ENCODE measurements at places on chromosomes 3 and 15. TPM values are rescaled to one million over a fixed set of nuclear protein-coding genes. Genes with fewer than 3 reads are reported as not detected.
A peak's percentile ranks its signal among the peaks of the same experiment; 100 is the strongest.

GRCh38 chr3:116444819-116445310 is 422 bp downstream of the LSAMP start:
- no peak for DNase-seq
- peaks cover 25% of the 10 kb centered on the region for H3K27me3 ChIP-seq
- no peak overlapping the region for H3K27ac ChIP-seq
- no peaks in the 10 kb centered on the region for H3K4me1 ChIP-seq
- H3K36me3 ChIP-seq = no peaks in the 10 kb centered on the region

Gene MYRIP
- total RNA-seq = not detected

GRCh38 chr3:5731100-5731499 is 543.6 kb downstream of the EDEM1 start:
- no peak overlapping the region for H3K4me3 ChIP-seq
- H3K27me3 ChIP-seq = no peaks in the 10 kb centered on the region
- no peak for DNase-seq
- H3K27ac ChIP-seq = no peak overlapping the region
- H3K4me1 ChIP-seq = no peaks in the 10 kb centered on the region

GRCh38 chr3:159982442-159982974 is 6.1 kb upstream of the IL12A start:
- no peaks in the 10 kb centered on the region for H3K36me3 ChIP-seq
- DNase-seq = no peak
- peaks cover 11% of the 10 kb centered on the region for H3K27me3 ChIP-seq
- peaks cover 4% of the 10 kb centered on the region for H3K4me1 ChIP-seq
- no peak overlapping the region for H3K27ac ChIP-seq

- peaks cover 3% of the 10 kb centered on the region for H3K4me1 ChIP-seq
- no peaks in the 10 kb centered on the region for H3K27me3 ChIP-seq
- H3K27ac ChIP-seq = no peak overlapping the region
- no peak overlapping the region for H3K4me3 ChIP-seq
Measured at GRCh38 chr3:60935709-60936108, 315.5 kb downstream of the FHIT start.

DNA sequence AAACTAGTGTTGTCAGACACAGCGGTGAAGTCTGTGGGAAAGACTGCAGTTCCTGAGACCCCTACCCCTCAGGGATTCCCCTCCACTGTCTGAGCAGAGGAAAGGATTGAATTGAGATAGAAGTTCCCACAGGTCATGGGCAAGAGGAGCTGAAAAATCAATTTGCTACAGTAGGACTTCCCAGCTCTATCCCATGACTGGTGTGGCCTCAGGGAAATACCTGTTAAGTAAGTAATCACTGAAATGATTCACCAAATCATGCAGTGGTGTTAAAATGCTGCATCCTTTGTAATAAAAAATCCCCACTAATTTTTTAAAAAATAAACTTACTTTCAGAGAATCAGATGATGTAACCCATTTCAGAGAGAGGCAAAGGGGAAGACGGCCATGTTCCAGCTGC is 45.0 kb upstream of the SPRED1 start:
- H3K27ac ChIP-seq = no peak overlapping the region
- no peak overlapping the region for H3K4me3 ChIP-seq
- peaks cover 17% of the 10 kb centered on the region for H3K27me3 ChIP-seq
- no peak for DNase-seq
- no peaks in the 10 kb centered on the region for H3K36me3 ChIP-seq
- no peaks in the 10 kb centered on the region for H3K4me1 ChIP-seq

GRCh38 chr15:67862750-67863441 is 23.1 kb upstream of the RNU6-1 start:
- peaks cover 3% of the 10 kb centered on the region for H3K4me1 ChIP-seq
- H3K36me3 ChIP-seq = no peaks in the 10 kb centered on the region
- DNase-seq = no peak
- H3K27me3 ChIP-seq = peaks cover 10% of the 10 kb centered on the region
- no peak overlapping the region for H3K4me3 ChIP-seq

Gene CASR
- total RNA-seq = not detected

Gene CCR9
- total RNA-seq = not detected

DNA sequence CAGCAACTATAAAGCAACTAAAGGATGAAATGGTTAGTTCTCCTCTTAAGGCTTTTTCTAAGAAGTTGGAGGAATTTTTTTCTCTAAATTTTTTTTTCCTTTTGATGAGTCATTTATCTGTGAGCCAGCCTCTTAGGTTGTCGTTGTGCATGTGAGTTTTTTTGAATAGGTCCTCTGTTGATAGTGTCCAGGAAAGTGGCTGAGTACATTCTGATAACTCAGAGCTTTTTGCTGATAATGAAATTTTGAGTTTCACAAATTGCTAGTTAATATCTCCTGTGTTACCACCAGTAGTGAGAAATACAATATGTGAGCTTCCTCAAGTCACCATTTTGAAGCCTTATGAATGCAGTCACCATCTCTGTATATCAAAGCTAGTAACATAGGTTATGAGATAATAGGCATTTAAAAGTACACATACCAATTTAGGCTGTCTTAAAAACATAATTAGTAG is 7.1 kb upstream of the LXN start:
- peaks cover 3% of the 10 kb centered on the region for H3K4me1 ChIP-seq
- no peak overlapping the region for H3K4me3 ChIP-seq
- H3K27ac ChIP-seq = no peak overlapping the region
- H3K36me3 ChIP-seq = peaks cover 23% of the 10 kb centered on the region

GRCh38 chr3:45646051-45646585 is 43.1 kb upstream of the SACM1L start:
- H3K4me1 ChIP-seq = no peaks in the 10 kb centered on the region
- no peak overlapping the region for H3K4me3 ChIP-seq
- H3K27me3 ChIP-seq = no peaks in the 10 kb centered on the region
- no peak for DNase-seq
- no peak overlapping the region for H3K27ac ChIP-seq

DNA sequence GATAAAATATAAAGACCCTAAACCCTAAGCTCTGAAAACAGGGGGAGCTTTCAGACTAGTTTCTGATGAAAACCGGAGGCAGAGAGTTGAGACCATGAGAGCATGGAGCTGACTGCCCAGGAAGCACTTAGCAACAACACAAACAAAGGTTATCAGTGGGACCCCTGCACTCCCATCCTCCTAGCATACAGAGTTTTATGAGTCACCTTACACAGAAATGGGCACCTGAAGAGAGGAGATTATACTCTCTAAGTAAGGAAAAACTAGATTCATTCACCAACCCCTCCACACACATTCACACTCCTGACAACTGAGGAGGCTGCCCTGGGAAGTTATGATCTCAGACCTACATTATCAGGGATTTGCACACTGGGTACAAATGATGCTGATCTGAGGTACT is 261.7 kb downstream of the ULK4 start:
- H3K27me3 ChIP-seq = no peaks in the 10 kb centered on the region
- H3K27ac ChIP-seq = no peak overlapping the region
- DNase-seq = no peak
- H3K36me3 ChIP-seq = peaks cover 3% of the 10 kb centered on the region

DNA sequence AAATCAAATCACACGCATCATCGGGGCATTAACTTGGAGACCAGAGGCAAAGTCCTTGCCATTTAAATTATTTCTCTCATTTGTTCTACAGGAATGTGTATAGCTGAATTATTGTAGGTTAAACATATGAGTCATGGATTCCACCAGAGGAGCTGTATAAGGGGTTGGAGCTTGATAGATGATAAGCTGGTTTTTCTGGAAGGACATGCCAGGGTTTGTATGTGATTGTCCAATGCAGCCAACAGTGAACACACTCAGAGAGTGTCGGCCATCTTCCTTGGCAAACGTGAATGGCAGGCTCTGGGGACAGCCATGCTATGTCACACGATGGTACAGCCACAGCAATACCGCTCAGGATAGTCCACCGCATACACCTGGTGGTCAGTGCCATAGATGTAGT is 25.1 kb downstream of the SSUH2 start:
- peaks cover 5% of the 10 kb centered on the region for H3K27me3 ChIP-seq
- H3K27ac ChIP-seq = no peak overlapping the region
- no peak overlapping the region for H3K4me3 ChIP-seq
- DNase-seq = no peak

Gene MGLL
- total RNA-seq = 0.25 TPM

- no peaks in the 10 kb centered on the region for H3K4me1 ChIP-seq
- no peak overlapping the region for H3K27ac ChIP-seq
- H3K36me3 ChIP-seq = no peaks in the 10 kb centered on the region
- no peak for DNase-seq
- no peaks in the 10 kb centered on the region for H3K27me3 ChIP-seq
Measured at GRCh38 chr3:182766099-182766498, 27.2 kb upstream of the ATP11B start.

Gene LRRC28
- total RNA-seq = 15.8 TPM

- H3K27me3 ChIP-seq = no peaks in the 10 kb centered on the region
- peaks cover 41% of the 10 kb centered on the region for H3K36me3 ChIP-seq
- peak overlapping the region; percentile 11 for H3K4me3 ChIP-seq
- DNase-seq = no peak
- peak overlapping the region; percentile 20 for H3K27ac ChIP-seq
Measured at GRCh38 chr3:183541738-183542137, 13.8 kb downstream of the KLHL6 start.

DNA sequence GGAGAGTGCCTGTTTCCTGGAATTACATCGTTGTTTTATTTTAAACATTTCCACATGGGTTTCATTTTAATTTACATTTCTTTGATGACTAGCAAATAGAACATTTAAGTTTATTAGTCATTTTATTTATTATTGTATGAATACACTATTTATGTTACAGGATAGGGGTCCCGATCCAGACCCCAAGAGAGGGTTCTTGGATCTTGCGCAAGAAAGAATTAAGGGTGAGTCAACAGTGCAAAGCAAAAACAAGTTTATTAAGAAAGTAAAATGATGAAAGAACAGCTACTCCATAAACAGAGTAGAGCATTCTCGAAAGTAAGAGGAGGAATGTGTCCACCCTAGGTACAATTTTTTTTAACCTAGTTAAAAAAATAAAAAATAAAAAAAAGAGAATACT is 539.5 kb downstream of the NAALADL2 start:
- no peak overlapping the region for H3K4me3 ChIP-seq
- no peak overlapping the region for H3K27ac ChIP-seq
- no peaks in the 10 kb centered on the region for H3K36me3 ChIP-seq
- H3K27me3 ChIP-seq = no peaks in the 10 kb centered on the region
- DNase-seq = no peak

Gene SHF
- 2.3 TPM for total RNA-seq

Gene BLM
- 70.4 TPM for total RNA-seq

GRCh38 chr3:164612751-164613150 is 465.5 kb downstream of the SI start:
- H3K4me3 ChIP-seq = no peak overlapping the region
- DNase-seq = no peak
- H3K4me1 ChIP-seq = no peaks in the 10 kb centered on the region
- no peak overlapping the region for H3K27ac ChIP-seq
- H3K36me3 ChIP-seq = no peaks in the 10 kb centered on the region
